Activated T-helper 17 cell treated with anti-CD3 and anti-CD28 coated beads, Interleukin-2, amount 50 U/mL, for 72 hours (primary cell): ENCODE measurements at places on chromosomes 5 and 9. TPM values are rescaled to one million over a fixed set of nuclear protein-coding genes. Genes with fewer than 3 reads are reported as not detected.
A peak's percentile ranks its signal among the peaks of the same experiment; 100 is the strongest.

PPP1R26 gene
- 3.4 TPM for total RNA-seq

- no peak for ATAC-seq
Measured at GRCh38 chr5:133799571-133800237, 168.7 kb downstream of the C5orf15 start.

CARTPT gene
- total RNA-seq = not detected

GRCh38 chr5:139341187-139341688 lies 416 bp upstream of the PAIP2 start:
- ATAC-seq = no peak

DNA sequence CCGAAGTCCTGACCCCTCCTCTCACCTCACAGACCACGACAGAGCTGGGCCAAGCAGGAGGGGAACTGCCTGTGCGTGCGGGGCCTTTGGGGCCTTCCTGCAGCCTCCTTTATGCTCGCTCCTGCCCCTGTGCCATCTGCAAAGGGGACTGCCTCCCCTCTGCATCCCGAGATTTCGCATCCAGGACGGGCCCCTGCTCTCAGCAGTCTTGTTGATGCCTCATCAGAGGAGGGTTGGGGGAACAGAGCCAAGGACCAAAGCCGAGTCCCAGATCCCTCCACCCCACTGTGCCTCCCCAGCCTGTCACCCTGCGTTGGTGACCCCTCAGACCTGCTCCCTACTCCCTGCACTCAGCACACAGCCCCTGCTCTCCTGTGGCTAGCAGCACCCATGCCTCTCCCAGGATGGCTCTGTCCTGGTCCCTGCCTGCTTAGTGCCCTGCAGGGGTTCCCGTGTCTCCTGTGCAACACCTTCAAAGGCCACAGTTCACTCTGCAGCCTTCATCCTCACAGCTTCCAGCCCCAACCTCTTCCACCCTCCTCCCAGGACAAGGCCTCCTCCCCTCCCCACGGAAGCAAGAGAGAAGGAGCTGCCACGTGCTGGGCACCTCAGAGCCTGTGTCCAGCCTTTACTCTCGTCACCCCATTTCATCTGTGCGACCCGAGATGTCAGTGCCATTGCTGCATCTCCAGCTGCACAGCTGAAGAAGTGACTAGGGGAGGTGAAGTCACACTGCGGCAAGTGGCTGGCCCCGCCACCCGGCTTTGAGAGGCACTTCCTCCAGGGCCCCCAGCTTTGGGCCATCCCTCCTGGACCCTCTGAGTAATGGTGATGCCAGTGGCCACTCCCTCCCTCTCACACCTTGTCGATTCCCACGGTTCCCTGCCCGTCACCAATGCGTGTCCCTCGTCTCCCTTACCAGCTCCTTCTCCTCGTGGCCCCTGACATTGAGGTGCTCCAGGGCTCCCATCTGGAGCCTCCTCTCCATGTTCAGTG lies 62.6 kb upstream of the LRRTM2 start:
- peak; percentile 19 for ATAC-seq

GRCh38 chr5:80917631-80918030 lies 42.5 kb upstream of the RASGRF2 start:
- no peak for ATAC-seq

TAF1L gene
- total RNA-seq = not detected

- ATAC-seq = peak; percentile 26
Measured at GRCh38 chr5:111106320-111106948, 14.3 kb downstream of the WDR36 start.

- ATAC-seq = no peak
Measured at GRCh38 chr9:27519466-27520465, 4.3 kb upstream of the IFNK start.

ENTPD8 gene
- total RNA-seq = not detected

- peak; percentile 95 for ATAC-seq
Measured at GRCh38 chr5:96794757-96795156, 13.0 kb downstream of the ERAP1 start.

MCIDAS gene
- 0.16 TPM for total RNA-seq

DNA sequence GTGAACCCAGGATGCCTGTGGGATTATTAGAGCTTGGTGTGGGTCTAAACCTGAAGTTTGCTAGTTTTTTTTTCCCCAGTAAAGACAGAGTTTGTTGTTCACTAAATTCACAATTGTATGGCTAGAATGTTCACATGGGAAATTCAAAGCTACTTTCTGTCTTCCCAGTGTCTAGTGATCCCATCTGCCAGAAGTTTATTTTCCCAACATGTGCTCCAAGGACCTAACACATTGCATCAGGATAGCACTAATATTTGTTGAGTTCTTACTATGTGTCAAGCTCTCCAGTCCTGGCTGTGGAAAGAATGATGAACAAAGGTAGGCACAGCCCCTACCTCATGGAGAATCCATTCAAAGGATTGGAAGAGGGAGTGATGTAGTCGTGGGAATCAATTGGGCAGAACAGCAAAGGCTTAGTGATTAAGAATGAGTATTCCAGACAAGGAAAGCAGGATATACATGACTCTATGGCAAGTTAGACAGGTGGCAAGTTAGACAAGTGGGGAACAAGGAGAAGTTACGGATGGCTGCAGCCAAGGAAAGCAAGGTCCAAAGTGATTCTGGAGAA lies 521.5 kb upstream of the WWC1 start:
- no peak for ATAC-seq

DNA sequence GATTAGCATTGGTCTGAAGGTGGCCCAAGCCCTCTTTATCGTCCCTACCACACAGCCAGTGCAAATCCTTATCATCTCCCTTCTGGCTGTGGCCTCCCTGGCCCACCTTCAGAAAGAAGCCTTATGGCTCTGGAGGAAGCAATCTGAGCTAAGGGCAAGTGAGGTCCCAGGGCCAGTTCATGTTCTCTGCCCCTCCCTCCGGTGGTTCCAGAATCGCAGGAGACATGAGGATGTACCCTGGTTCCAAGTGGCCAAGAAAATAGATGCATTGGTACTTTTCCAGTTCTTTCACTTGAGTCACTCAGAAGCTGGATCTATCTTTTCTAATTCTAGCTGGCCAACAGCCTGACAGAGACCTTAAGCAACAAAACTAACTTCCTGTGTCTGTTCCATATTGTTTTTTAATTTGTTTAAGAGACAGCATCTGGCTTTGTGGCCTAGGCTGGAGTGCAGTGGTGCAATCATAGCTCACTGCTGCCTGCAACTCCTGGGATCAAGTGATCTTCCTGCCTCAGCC lies 60.7 kb downstream of the LHFPL2 start:
- ATAC-seq = no peak

OTULIN gene
- 73.9 TPM for total RNA-seq

PDLIM4 gene
- total RNA-seq = not detected

GRCh38 chr9:36151316-36152210 lies 15.0 kb downstream of the GLIPR2 start:
- peak; percentile 88 for ATAC-seq

ADAMTSL1 gene
- not detected for total RNA-seq

LCN9 gene
- total RNA-seq = not detected

UNC5A gene
- total RNA-seq = not detected

- ATAC-seq = no peak
Measured at GRCh38 chr5:67286006-67286405, 89.4 kb upstream of the CD180 start.

DNA sequence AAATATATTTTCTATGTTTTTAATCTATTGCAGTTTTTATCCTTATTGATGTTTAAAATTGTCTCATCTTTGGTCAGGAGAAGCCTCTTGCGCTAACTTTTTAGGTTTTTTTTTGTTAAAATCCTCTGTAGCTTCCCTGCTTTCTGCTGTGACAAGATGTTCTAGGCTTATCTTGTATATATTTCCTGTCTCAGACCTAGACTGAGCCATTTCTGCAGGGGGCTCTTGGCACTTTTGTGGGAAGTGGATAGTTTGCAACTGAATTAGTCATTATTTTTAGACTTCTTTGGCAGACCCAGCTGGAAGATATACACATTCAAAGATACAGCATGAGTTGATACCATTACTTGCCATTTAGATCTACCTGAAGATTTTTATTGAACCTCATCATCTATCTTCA lies 28.8 kb downstream of the TCERG1 start:
- ATAC-seq = no peak

DNA sequence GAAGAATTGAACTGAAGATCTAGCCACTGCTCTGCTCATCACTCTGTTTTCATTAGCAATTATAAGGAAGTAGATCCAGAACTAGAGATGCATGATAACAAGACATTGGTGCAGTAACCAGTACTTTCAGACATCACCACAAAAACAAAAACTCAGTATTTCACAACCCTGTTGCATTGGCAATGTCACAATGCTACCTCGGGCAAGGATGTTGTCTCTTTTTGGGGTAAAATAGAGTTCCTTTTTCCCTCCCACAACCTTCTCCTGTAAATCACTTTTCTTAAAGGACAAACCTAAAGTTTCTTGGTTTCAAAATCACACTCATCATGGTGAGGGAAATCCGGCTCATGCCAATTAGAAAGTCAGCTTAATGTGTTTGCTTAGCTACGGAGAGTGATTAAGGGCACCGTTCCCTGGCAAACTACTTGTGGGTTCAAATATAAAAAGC lies 420.1 kb upstream of the MEF2C start:
- ATAC-seq = no peak
